ENCODE measurements at places on chromosomes 3 and 15.

- DNase-seq = no peak
Measured at GRCh38 chr3:139945386-139945785, 10.4 kb downstream of the CLSTN2 start.

- peak; percentile 72 for DNase-seq
Measured at GRCh38 chr3:99534951-99535704, 103.3 kb upstream of the COL8A1 start.

DNA sequence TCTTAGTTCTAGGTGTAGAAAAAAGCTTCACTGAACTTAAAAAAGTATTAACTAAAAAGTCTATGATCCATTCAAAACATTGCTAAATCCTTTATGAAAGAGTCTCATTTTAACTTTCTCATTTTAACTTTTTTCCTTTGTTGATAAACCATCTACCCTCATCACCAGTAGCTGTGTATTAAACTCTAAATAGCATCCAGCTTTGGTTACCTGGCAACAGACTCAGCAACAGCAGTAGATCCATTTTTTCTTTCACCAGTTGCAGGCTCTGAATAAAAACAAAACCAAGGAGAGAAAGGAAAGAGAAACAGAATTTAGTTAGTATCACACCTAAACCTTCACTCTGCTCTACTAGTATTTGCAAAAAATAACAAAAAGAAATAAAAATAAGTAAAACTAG, 51.6 kb downstream of the TP53BP1 start:
- no peak for DNase-seq

GRCh38 chr15:78223396-78224022, 10.9 kb downstream of the ACSBG1 start:
- no peak for DNase-seq

GRCh38 chr3:52249683-52250082, 4.1 kb downstream of the PPM1M start:
- DNase-seq = no peak

DNA sequence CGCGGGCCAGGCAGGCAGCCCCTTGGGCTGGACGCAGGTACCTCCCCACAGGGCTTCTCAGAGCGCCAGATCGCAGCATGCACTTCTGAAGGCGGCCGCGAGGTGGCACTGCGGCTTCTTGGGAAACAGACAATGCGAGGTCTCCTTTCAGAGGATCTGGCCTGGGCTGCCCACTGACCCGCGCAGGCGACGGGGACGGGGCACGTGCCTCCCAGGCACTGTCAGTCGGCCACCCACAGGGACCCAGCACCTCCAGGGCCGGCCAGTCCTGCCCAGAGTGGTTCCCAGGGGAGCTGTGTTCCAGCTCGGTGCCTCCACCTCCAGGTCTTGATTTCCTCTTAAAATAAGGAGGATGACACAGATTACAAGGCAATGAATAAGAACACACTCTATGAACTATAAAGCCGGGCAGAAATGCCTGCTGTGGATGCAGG, 24.4 kb upstream of the TXNRD3 start:
- DNase-seq = peak; percentile 49

DNA sequence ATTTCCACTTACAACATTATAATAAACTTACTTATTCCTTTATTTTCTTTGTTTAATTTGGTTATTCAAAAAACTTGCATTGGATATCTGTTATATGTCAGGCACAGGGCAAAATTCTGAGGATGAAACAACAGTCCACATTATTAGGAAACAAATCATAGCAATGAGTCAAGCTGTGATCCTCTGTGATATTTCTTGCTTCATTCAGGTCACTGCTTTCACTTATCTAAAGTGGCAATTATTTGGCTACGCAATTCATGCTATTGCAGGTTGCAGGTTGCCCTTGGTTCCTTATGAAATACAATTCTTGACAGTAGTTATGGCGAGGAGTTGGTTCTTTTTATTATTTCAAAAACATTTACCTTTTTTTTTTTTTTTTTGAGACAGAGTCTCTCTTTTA, 66.4 kb upstream of the CNTN6 start:
- no peak for DNase-seq

DNA sequence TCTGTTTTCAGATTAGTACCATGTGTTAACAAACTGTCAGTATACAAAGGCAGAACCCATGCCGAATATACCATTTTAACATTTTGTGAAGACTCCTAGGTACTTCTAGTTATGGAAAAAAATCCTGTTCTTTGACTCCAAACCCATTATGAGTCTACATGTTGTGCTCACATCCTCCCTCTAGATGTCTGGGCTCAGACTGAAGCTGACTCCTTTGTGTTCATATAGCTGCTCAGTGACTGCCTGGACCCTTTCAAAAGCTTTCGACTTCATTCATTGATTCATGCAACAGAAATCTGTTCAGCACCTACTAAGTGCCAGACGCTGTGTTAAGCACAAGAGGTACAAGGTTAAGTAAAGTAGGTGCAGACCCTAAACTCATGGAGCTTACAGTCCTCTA, 60.5 kb downstream of the MEGF11 start:
- no peak for DNase-seq

GRCh38 chr15:60077581-60078359, 73.7 kb downstream of the FOXB1 start:
- no peak for DNase-seq

- DNase-seq = peak; percentile 72
Measured at GRCh38 chr3:58408906-58409305, 24.7 kb downstream of the PDHB start.

DNA sequence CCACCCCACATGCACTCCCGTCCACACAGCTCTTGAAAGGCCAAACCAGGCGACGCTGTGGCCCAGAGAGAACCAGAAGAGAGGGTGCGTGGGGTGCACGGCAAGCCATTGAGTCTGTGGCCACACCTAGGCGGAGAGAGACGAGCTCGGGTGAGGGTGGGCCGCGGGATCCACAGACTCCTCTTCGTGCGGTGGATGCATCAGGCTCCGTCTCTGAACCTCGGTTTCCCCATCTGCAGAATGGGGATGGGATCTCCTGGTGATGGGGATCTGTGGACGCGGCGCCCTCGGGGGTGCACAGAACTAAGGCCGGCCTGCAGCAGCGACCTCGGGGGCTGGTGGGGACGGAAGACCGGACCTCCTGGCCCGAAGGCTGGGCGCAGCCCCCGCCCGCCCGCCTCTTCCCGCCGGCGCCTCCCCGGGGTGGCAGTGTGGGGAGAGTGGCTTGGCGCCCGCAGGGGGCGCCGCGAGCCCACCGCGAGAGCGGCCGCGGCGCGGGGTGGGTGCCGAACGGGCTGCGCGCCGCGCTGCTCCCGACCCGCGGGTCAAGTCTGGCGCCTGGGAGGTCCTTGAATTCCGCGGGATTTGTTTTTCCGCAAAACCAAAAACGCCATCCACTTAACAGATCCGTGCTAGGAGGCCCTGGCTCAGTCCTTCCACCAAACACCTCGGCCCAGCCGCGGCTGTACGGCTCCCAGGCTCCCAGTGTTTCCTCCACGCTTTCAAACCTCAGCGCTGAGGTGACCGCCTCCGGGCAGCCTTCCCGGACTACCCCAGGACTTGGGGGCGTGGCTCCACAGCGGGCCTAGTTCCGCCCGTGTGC, 13.2 kb upstream of the ADPGK start:
- peak; percentile 24 for DNase-seq

GRCh38 chr3:11769704-11770476, 76.8 kb downstream of the TAMM41 start:
- no peak for DNase-seq

DNA sequence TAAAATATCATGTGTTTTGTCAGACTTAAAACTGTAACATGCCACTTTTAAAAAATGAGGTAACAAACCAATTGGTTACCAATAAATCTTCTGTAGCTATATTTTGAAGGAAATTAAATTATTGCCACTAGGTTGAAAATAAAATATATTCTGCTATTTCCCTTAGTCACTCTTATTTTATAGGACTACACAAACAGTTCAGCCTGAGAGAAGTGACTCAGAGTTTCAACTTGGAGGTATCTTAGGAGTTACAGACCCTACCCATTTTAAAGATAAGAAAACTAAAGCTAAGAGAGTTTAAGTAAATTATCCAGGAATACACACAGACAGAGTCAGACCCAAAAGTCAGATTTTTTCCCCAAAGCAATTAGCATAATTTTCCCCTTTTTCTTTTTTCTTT, 65.1 kb downstream of the PIK3CB start:
- DNase-seq = no peak

GRCh38 chr3:197003461-197004385, 25.9 kb downstream of the MELTF start:
- DNase-seq = no peak
